ENCODE measurements at places on chromosomes 11 and 22.

DNA sequence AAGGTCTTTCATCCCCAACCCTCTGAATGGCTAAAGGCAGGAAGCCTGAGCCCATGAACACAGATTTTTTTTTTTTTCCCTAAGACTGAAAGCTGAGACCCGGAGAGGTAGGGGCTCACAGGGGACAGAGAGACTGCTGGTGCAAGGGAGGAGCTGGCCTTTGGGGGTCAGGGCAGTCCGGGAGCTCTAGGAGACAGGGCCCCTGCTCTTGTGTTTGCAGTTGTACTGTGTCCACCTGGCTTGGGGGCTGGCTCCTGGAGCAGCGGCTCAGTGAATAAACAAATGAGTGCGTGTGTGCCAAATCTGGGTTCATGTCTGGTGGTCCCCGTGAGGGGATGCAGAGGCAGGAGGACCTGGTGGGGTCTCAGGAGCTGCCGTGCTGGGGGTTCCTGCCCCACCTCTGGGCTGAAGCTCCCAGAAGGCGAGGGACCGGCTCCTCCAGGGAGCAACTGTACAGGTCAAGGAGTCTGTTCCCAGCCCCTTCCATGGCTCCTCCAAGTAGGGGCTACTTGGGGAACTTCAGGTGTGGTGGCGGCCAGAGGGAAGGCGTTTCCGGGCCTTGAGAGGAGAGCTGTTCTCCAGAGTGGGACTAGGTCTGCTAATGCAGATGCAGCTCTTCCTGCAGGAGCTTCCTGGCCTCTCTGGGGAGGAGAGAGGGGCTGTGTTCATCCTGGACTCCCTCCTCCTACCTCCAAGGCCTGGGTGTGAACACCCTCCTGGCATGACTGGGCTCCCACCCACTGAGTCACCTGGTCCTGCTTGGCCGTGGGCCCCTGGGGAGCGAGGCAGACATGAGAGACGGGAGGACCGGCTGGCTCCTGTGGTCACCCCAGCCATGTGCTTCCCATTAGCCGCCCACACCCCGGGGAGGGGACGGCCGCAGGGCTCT is 57.6 kb downstream of the FBXO7 start:
- DNase-seq: peak; percentile 92

GRCh38 chr22:31618471-31619176 is 43.4 kb downstream of the PISD start:
- DNase-seq: no peak

DNA sequence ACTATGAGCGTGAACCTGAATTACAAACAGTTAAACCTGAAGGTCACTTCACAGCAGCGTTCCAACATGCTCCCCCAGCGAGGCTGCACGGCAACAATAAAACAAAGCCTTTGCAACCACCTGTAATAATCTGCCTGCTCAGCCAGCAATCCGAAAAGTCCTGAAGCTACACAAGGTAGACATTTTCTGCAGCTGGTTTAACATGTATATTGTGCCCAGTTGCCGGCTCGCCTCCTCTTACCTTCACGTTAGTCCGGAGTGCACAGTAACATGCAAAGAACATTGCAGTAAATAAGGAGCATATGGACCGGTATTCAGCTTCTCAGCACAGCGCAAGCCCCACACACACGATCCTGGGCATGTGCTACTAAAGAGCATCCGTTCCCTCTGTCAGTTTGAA is 704.3 kb downstream of the DLG2 start:
- no peak for DNase-seq

GRCh38 chr22:22593964-22594656 is 35.0 kb upstream of the PRAME start:
- DNase-seq: no peak

- DNase-seq: no peak
Measured at GRCh38 chr11:87013912-87014825, 23.6 kb upstream of the TMEM135 start.

- peak; percentile 20 for DNase-seq
Measured at GRCh38 chr11:57131080-57131790, 50.5 kb upstream of the LRRC55 start.

- DNase-seq: peak; percentile 32
Measured at GRCh38 chr11:102144357-102145355, 34.4 kb downstream of the YAP1 start.

- DNase-seq: no peak
Measured at GRCh38 chr11:83115026-83115425, 41.9 kb upstream of the PCF11 start.

DNA sequence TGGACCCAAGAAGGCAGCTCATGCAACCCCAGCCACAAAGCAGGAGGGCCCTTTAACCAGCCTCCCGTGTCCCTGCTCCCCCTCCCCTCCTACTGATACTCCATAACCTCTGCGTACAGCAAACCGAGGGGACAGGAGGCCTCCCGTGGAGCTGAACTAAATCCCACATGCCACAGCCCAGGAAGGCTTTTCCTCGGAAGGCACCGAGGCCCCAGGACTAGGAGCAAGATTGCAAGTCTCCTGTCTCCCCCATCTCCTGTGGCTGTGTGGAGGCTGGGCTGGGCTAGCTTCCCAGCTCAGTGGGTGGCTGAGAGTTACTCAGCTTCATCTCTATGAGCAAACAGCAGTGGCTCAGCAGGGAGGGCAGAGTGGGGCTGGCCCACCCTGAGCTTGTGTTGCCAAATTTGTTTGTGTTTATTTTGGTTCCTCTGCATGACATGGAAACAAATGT is 62.7 kb upstream of the NECTIN1 start:
- no peak for DNase-seq

DNA sequence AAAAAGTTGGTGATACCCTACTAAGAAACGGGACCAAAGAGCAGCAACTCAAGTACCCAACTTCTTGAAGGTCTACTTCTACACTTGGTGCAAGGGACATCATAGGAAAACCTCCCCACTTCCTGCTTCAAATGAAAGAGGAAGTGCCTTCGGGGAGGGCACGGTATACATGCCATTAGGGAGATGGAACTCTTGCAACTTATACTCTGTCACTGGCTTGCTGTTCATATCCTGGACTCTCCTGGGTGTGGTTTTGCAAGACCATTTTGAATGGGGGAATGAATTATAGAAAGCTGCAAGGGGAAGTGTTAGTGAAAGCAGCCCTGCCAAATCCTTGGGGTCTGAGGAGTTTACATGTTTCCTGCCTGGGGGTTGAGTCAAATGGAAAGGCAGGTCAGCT is 41.9 kb downstream of the CSNK2A3 start:
- DNase-seq: no peak

- DNase-seq: no peak
Measured at GRCh38 chr11:110513846-110514437, 84.2 kb downstream of the FDX1 start.

All from left ventricle myocardium inferior (tissue), 1 donor.